ENCODE measurements at places on chromosomes 7 and 10. TPM values are rescaled to one million over a fixed set of nuclear protein-coding genes. Genes with fewer than 3 reads are reported as not detected.

DNA sequence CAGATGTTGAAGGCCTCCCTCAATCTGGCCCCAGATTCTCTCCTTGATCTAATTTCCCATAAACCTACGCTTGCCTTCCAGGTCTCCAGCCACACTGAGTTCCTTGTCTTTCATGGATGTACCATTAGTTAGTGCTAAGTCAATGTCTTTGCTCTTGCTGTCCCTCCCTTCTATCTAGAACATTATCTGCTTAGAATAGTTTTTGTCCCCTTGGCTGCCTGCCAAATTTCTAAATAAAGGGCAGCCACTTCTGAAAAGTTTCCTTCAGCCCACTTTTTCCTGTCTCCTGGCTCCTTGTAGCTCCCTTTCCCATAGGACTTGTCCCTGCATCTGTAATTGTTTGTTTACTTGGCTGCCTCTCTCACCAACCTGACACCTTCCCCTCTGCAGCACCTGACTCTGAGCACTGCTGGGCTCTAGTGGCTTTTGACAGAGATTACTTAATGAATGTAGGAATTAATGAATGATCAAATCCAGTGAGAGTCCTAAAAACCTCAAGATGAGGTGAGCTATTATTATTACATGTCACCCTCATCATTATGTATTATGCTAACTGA lies 58.3 kb downstream of the CXCL12 start:
- no peak for DNase-seq

The HPSE2 gene
- polyA plus RNA-seq, result 0.25 TPM

The NKX2-3 gene
- polyA plus RNA-seq, result 1.2 TPM

The AEBP1 gene
- polyA plus RNA-seq, result 65.4 TPM

The IGFBP3 gene
- polyA plus RNA-seq, result 225 TPM

The ANKRD7 gene
- 0.33 TPM for polyA plus RNA-seq

The C7orf33 gene
- 1.1 TPM for polyA plus RNA-seq

The ASZ1 gene
- polyA plus RNA-seq, result not detected

The URGCP gene
- 17.1 TPM for polyA plus RNA-seq

Measured in forelimb muscle (tissue), 1 donor.